ENCODE measurements at places on chromosomes 4 and X.

DNA sequence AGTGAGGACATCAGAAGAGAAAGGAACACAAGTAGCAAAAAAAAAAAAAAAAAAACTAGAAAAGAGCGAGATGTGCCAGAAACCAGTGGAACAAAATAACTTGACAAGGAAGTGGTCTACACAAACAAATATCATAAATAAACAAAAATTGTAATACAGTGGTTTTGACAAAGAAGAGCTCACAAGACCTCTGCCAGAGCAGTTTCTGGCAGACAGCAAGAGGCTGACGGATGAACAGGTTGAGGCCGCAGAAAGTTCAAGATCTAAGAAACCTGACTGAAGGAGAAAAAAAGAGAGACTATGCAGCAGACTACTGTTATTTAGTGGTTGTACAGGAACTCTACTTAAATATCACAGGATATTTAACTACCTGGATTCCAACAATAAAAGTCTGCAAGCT lies 66.2 kb downstream of the MAB21L2 start:
- no peak for DNase-seq

- DNase-seq, result no peak
Measured at GRCh38 chr4:169024762-169025161, 14.7 kb upstream of the CBR4 start.

GRCh38 chr4:128484896-128485295 lies 197.3 kb upstream of the PGRMC2 start:
- no peak for DNase-seq

DNA sequence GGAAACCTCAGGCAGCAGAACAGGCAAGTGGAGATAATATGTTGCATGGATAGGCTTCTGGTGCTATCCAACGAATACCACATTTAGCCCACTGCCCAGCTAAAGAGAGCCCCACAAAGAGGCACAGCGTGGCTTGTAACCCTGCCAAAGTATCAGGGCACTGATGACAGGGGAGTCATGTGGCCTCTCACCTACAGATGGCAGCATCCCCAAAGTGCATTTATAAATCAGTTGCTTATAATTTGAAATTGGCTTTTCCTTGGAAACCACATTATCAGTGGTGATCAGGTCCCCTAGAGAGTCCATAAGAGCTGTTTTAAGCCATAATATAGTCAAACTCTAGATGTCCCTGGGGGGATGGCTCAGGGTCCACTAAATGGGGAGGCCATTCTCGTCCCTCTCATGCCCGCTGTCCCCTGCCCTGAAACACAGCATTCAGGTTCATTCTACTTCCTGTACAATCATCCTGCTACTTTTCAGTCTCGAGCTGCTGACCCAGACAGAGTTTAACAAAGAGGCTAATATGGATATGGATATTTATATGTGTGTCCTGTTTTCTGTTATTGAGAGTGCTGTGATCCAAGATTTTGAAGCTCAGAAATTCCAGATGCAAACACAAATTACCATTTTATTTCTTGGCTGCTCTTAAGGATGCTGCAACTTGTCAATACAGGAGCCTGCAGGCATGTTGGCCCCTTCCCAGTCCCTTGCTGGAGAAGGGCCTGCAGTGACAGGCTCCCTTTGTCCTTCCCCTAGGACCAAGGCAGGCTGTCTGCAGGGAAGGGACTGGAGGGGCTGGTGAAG lies 28.5 kb downstream of the SRPX start:
- DNase-seq, result no peak

GRCh38 chrX:129957241-129958082 lies 25.0 kb upstream of the BCORL1 start:
- peak; percentile 74 for DNase-seq

DNA sequence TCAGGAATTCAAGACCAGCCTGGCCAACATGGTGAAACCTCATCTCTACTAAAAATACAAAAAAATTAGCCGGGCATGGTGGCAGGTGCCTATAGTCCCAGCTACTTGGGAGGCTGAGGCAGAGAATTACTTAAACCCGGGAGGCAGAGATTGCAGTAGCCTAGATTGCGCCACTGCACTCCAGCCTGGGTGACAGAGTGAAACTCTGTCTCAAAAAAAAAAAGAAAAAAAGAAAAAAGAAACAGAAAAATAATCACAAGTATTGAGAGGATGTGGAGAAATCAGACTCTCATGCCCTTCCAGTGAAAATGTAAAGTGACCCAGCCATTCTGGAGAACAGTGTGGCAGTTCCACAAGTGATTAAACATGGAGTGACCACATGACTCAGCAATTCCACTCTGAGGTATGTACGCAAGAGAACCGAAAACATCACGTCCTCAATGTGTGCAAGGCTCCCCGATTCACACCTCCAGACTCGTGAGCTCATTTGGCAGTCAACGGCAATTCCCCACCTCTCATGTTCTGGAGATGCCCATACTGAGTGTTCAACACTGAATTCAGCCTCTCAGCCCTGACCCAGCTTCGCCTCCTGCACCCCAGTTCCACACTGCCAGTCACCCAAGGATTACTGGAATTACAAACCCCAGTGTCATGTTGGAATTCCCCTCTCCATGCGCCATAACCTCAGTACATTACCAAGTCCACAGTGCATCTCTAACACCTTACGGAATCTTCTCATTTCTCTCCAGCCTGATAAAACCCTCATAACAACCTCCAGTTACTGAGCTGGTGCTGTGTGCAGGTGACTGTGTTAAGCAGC lies 21.1 kb downstream of the ACOX3 start:
- no peak for DNase-seq

DNA sequence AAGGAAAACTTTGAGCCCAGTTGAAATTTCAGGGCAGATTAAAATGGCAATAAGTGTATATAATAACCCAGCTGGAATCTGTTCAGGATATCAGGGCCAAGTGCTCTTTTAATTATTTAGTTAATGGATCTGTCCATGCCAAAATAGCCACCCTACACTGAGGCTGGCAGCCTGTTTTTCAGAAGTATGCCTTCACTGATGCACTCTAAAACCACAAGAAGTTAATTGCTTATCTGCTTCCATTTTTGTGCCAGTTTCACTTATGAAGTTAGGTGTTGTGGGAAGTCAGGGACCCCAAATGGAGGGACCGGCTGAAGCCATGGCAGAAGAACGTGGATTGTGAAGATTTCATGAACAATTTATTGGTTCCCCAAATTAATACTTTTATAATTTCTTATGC lies 960.3 kb downstream of the C4orf33 start:
- no peak for DNase-seq

DNA sequence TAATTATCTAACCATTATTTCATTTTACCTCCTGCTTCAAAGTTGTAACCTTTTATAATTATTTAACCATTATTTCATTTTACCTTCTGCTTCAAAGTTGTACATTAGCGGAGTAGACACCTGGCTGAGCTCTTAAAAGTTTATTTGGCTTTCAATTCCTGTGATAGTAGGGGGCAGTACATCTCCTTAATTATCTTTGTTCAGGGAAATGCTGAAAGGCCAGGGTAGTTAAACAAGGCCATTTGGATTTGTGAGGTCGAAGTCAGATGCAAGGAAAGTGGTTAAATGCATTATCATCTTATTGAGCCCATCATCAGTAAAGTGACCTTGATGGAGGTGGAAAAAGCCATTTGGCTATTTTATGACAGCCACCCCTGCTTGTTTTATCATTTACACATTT lies 210.6 kb downstream of the TENM3 start:
- no peak for DNase-seq

DNA sequence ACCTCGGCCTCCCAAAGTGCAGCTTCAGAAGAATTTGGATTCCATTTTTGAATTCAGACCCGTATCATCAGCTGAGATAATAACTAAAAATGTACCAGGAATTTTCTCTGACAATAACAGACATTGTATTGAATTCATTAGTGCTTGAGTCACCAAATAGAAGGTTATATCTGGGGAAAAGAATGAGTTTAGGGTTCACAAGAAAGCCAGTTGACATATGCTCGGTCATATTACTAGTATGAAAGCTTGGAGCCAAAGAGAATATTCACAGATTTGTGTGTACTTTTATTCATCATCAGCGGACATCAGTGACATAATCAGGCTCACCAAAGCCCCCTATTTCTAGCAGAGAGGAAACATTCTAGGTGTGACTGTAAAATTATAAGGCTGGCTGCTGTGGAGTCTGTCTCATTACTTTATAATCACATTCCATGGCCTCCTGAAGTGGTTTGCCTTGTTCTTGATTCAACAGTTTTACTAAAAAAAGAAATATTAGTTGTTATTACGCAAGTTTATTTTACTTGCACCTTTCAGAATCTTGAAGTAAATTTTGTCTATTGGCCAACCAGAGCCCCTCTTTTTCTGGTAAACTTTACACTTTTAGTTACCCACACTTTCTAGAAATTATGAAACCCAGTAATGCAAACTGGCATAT lies 14.6 kb upstream of the DCTD start:
- no peak for DNase-seq

- DNase-seq, result no peak
Measured at GRCh38 chrX:9370893-9371292, 94.0 kb upstream of the TBL1X start.

Measured in activated CD8-positive, alpha-beta memory T cell treated with anti-CD3 and anti-CD28 coated beads, Interleukin-2, amount 50 U/mL, for 48 hours (primary cell).